ENCODE measurements at places on chromosomes 6 and 20.

- no peak for DNase-seq
These were observed 345.1 kb upstream of the AGPAT4 start for GRCh38 chr6:161618831-161619454.

- no peak for DNase-seq
These were observed 27.6 kb upstream of the MRGBP start for GRCh38 chr20:62768551-62769287.

GRCh38 chr20:56299362-56299761 is 50.8 kb downstream of the MC3R start:
- DNase-seq, result no peak

GRCh38 chr6:111222341-111222740 is 135.0 kb downstream of the SLC16A10 start:
- DNase-seq, result no peak

GRCh38 chr20:24798930-24799705 is 150.0 kb upstream of the CST7 start:
- no peak for DNase-seq

DNA sequence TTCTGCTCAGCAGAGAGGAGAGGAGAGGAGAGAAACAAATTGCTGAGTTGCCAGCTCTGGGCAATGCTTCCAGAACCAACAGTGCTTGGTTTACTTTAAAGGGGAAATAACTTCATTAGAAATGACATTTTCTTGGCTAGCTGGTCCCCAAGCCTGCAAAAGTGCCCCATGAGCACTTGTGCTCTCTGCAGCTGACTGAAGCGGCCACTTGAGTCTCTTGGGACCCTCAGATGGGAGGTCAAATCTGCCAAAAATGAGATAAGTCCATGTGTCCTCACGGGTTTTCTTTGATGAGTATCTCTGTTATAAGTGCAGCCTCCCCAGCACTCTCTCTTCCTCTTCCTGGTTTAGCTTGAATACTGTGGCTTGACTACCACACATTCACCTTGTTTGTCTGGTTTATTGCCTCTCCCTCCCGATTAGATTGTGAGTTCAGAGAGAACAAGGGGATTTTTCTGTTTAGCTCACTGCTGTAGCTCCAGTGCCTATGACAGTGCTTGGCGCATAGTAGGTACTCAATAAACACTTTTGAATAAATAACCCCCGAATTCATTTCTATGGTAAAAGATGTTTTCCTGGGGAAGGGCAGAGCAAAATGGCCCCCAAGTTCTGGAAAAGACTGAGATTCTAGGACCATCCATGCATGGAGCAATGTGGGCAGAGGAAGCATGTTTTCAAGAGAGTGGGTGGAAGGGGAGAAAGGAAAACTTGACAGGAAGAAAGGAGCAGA is 7.0 kb upstream of the RIN2 start:
- no peak for DNase-seq

DNA sequence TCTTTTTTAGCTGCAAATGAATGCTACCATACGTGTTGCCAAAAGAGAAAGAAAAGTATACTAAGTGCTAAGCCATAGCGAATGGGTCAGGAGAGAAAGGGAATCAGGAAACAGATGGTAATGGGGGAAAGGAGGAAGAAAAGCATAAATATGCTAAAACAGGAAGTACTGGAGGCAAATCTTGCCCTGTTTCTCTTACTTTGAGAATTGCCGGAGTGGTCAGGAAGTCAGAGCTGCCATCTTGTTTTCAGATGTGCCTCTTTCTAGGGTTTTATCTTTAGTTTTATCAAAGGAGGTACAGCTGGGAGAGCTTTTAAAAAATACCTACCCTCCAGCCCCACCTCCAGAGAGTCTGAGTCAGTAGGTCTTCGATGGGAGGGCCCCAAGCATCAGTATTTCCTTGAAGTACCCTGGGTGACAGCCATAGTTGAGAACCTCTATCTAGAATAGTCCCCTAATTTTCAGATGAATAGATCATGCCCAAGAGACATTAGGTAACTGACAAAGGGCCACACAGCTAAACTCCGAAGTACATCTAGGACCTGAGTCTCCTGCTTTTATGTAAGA is 193.3 kb downstream of the CLIC5 start:
- DNase-seq, result no peak

DNA sequence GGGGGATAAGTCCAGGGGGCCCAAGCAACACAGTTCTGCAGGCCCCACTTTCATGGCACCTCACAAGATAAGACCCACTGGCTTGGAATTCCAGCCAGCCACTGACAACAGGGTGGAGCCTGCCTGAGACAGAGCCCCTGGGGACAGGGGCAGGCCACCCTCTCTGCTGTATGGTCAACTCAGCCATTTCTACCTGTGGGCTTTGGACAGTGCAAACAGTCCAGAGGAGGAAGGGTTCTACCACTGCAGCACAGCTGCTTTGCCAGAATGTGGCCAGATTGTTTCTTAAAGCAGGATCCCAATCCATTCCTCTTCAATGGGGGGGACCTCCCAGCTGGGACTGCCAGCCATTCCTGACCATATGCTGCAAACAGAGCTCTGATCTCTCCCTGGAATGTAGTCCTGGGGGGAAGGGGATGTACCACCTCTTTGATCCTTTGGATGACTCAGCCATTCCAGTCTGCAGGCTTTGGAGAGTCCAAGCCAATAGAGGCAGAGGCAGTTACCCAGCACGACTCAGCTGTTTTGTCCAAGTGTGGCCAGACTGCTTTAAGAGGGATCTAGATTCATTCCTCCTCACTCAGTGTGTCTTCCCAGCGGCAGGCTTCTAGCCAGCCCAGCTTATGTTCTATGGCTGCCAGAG is 842.2 kb downstream of the EPHA7 start:
- DNase-seq, result no peak

DNA sequence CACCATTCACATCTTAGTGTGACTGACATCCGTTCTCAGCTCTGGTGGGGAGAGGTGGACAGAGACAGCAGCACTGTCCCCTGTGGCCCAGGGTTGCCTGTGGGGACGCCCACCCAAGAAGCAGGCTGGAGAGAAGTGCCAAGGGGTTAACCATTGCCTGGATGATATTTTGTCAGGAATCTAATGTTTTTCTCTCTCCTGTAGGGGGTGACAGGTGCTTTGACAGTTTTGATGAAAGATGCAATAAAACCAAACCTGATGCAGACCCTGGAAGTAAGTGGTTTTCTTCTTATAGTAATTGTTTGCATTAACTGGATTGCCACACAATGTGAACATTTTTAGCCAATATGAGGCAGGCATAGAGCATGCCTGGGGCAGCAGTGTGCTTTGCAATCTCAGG is 99.3 kb downstream of the MTHFD1L start:
- no peak for DNase-seq

GRCh38 chr20:22815603-22816315 is 219.4 kb upstream of the SSTR4 start:
- DNase-seq, result no peak

DNA sequence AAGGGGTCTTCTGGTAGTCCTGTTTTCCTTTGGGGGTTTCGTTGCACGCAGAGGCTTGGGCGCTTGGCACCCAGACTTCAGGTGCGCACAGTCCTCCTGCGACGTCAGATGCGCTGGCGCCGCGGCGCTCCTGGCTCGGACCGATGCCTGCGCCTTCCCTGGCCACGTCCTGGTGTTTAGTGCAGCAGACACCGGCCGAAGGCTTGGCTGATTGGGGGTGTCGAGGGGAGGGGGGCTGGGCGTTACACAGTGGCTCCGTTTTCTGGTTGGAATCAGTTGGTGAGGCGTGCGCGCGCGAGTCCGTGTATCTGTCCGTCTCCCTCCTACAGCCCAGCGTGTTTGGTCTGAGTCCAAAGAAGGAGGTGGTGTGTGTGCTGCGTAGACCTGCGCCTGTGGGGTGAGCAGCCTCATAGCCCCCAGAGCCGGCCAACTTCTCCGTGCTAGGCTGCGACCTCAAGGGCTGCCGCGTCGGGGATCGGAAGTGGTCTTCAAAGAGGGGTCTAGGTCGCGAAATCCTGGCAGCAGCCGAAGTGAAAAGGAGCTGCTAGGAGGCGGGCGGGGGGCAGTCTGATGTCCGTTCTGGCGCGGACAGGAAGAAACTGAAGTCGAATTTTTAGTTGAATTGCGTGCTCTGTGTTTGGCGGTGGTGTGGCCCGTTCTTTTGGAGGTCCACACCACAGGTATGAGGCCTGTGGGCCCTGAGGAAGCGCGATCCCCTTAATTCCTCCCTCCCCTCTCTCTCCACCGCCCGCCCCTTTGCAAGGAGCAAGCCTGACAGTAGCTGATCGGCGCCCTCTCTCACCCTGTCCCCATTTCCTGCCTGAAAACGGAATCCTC is 1.5 kb downstream of the SYNDIG1 start:
- DNase-seq, result no peak

DNA sequence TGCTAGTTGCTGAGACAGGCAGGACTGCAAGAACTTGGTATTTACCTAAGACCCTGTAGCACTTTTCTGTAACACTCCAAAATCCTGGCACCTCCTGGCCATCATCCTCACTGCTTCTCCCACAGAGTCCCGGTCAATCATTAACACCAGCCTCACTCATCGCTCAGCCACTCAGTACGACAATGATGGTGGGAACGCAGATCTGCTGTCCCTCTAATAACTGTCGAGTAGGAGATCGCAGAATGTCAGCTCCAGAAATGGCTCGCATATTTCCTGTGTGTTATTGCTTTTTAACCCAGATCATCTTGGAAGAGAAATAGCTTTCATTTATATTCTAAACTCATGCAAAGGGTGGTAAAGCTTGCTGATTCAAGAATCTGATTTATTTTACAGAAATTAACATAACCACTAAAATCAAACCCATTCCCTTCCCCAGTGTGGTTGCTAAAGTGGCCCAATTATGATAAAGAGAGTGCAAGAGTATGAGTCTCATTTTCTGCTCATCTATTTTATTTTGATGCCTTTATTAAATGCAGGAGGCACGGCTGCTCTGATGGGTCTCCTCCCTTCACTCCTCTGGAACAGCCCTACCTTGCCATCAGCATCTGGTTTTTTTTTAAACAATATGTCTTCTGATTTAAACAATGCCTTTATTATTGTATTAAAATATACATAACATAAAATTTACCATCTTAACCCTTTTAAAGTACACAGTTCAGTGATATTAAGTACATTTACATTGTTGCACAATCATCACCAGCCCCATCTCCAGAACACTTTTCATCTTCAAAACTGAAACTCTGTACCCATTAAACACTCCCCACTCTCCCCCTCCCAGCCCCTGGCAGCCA is 28.3 kb upstream of the GGTLC1 start:
- DNase-seq, result no peak

DNA sequence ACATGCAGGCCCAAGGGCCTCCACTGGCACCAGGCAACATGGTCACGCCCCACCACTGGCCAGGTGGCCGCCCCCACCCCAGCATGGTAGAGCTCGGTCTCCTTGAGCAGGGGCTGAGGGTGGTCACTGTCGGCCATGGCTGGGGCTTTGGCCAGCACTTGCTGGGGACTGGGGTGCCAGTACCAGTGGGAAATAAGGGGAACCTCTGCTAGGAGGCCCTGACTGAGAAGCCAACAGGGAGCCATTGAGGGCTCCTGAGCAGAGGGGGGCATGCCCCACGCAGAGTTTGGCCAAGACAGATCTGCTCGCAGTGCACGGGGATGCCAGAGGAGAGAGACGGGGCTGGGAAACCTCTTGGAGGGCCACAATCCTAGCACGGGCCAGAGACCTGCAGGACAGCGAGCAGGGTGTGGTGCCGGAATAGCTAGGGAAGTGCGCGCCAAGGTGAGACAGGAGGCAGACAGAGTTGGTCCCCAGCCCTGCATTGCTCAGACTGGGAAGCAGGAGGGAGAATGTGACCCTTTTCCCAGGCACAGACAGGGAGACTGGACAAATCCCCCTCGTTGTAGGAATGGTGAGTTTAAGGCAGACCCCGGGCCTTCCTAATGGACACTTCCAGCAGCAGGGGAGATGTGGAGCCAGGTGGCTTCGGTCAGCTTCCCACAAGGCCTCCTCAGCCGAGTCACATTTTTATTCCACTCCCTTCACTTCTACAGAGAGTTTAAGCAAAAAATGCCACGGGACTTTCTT is 179.0 kb upstream of the CST7 start:
- DNase-seq, result no peak

- no peak for DNase-seq
These were observed 25.1 kb downstream of the ACOT13 start for GRCh38 chr6:24692003-24692402.

DNA sequence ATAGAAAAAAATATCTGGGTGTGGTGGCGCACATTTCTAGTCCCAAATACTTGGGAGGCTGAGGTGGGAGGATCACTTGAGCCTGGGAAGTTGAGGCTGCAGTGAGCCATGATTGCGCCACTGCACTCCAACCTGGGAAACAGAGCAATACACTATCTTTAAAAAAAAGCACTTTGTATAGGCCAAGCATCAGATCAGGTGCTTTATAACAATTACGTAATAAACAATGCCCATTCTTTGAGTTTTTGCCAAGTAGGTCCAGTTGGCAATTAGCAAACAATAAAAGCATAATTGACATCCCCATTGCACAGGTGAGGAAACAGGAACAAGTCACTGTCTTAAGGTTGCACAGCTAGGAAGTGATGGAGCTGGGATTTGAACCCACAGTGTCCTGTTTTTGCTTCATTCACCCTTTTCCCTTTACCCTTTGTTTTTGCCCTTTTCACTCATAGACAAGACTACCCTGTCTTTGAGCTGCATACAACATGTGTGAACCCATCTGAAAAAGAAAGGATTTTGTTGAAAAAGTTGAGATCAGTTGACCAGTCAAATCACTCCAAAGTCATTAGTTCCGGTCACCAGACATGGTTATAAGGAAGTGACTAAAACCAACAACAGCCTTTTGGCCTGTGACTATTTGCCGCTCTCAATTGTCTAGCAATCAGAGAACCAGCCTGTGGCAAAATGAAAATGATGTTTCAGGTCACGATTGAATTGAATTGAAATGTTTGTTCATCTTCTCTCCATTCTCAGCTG is 303.6 kb downstream of the TFAP2C start:
- DNase-seq, result no peak

DNA sequence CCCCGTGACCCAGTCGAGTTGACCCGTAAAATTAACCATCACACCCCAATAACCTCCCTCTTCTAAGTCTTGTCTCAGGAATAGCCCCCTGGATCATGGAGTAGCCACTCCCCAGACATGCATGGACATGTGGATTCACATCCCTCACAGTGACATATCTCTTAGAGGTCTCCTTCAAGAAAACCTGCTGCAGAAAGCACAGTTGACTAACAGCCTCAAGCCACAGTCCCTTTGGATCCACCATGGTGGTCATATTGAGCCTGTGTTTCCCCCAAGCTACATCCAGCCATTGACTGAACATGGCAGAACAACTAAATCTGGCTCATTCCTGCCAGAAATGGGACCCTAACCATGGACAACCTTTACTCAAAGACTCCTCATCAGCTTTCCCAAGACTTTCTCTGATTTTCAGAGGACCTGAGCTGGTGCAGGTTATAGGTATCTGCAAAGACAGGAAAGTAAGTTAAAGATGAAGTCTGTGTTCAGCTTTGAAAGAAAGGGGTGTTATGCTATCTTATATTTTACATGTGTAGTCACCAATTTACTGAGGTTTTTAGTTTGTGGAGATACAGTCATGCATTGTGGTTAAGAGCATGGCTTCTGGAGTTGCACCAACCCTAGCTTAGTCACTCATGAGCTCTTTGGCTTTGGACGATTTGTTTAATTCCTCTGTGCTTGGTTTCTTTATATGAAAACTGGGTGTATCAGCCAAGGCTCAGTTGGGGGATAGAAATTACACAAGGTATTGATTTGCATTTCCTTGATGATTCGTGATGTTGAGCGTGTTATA is 219.1 kb downstream of the MYLK4 start:
- DNase-seq, result no peak

GRCh38 chr20:1449370-1449769 is 17.3 kb downstream of the NSFL1C start:
- no peak for DNase-seq

Data from activated gamma-delta T cell treated with anti-CD3 and anti-CD28 coated beads, Interleukin-2, amount 50 U/mL, for 16 hours (primary cell).